ENCODE measurements at places on chromosomes 3 and 15.

GRCh38 chr3:105613120-105613519 is 246.4 kb downstream of the ALCAM start:
- ATAC-seq, result no peak

DNA sequence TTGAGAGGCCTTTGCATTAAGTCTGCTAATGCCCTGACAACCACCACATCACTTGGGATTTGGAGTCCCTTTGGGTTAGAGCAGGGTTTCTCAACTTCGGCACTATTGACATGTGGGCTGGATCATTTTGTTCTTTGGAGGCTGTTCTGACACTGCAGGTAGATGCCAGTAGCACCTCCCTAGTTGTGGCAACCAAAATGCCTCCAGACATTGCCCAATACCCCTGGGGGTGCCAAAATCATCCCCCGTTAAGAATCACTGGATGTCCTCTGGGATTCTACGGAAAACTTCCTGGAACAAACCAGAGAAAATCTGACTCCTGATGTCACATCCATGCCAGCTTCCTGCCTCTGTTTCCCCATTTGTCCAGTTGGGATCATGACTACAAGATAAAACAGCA is 37.2 kb upstream of the BLM start:
- ATAC-seq, result no peak

- no peak for ATAC-seq
These were observed 32.5 kb downstream of the NAALADL2 start for GRCh38 chr3:174891524-174892203.

GRCh38 chr15:72197460-72198355 is at the start of gene GRAMD2A:
TSS of gene GRAMD2A (minus strand) at chr15:72197787.
- peak; percentile 59 for ATAC-seq

DNA sequence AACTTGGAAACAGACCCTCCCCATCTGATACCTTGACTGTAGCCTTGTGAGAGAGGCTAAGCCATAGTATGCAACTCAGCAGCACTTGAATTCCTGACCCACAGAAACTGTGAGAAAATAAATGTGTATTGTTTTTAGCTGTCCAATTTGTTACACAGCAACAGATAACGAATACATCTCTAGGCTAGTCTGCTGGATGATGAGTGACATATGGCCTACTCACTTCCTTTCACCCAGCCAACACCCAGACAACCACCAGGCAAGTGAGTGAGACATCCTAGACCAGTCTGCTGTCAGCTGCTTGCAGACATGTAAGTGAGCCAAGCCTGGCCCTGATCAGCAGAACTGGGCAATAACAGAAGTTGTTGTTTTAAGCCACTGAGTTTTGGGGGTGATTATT is 19.2 kb upstream of the SMAD6 start:
- ATAC-seq, result peak; percentile 56

GRCh38 chr15:73387507-73388255 is 18.9 kb upstream of the HCN4 start:
- no peak for ATAC-seq

DNA sequence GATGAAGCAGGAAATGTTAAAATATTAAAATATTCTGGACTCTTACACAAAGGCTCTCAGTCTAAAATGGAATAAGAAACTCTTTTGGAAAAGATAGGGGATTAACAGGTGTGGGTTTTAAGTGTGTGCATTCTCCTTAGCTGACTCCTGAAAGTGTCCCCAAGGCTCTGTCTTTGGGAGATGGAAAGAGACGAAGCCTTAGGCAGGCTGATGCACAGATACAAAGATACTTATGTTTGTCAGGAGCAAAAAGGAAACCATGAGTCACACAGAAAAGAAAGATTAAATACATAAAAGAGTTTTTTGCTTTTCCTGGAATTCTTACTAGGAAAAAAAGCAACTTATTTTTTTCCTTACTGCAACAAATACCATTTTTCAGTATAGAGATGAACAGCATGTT is 23.8 kb upstream of the ABI3BP start:
- ATAC-seq, result no peak

Measured in activated CD4-positive, CD25-positive, alpha-beta regulatory T cell treated with anti-CD3 and anti-CD28 coated beads, Interleukin-2, amount 50 U/mL, for 24 hours (primary cell).